Kidney (tissue), 22 donors: ENCODE measurements at places on chromosomes 1 and 21. TPM values are rescaled to one million over a fixed set of nuclear protein-coding genes. Genes with fewer than 3 reads are reported as not detected.

DNA sequence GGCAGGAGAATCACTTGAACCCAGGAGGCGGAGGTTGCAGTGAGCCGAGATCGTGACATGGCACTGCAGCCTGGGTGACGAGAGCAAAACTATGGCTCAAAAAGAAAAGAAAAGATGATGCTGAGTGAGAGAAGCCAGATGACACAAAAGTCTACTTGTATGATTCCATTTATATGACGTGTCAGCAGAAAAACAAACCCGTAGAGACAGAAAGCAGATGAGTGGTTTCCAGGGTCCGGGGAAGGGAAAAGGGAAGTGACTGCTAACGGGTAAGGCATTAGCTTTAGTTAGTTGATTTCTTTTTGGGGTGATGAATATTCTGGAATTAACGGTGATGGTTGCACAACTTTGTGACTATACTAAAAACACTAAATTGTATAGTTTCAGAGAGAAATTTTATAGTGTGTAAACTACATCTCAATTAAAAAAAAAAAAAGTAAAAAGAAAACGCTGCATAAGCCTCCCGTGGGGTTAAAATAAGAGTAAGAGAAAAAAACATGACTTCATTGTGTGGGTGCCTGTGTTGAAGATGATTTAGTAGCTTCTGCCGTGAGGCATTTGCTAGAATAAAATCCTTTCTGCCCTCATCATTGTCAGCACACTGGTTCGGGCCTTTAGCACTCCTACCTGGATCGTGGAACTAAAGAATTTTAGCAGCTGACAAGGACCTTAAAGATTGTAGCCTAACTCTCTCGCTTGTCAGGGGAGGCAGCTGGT is 24.7 kb upstream of the ATP5PO start:
- H3K27ac ChIP-seq, result no peak overlapping the region
- no peaks in the 10 kb centered on the region for H3K27me3 ChIP-seq
- no peaks in the 10 kb centered on the region for H3K4me1 ChIP-seq
- H3K4me3 ChIP-seq, result no peak overlapping the region
- no peak for DNase-seq

Gene SHE
- 18.1 TPM for total RNA-seq

GRCh38 chr1:42479621-42480020 is 16.5 kb downstream of the CCDC30 start:
- no peak for DNase-seq
- H3K4me3 ChIP-seq, result no peak overlapping the region
- H3K36me3 ChIP-seq, result no peaks in the 10 kb centered on the region
- no peak overlapping the region for H3K27ac ChIP-seq

DNA sequence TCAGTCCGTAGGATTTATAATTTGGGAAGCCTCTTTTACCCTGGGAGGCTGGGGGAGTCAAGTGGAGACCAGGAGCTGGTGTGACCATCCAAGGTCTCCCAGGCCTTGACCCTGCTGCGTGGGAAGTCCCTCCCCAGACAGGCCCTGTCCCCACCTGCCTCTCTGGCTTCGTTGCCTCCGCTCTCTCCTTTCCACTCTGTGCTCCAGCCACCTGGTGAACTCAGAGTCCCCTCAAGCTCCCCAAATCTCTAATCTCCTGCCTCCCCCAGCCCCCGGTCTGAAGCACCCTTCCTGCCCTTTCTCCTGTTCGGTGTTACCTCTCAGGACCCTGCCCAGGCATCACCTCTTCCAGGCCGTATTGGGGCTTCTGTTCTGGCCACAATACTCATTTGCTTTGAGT is 27.9 kb downstream of the CDCP2 start:
- DNase-seq, result no peak
- H3K4me1 ChIP-seq, result peaks cover 10% of the 10 kb centered on the region
- H3K27me3 ChIP-seq, result no peaks in the 10 kb centered on the region
- no peaks in the 10 kb centered on the region for H3K36me3 ChIP-seq
- no peak overlapping the region for H3K27ac ChIP-seq

Gene CFAP298
- total RNA-seq, result 46.9 TPM

Gene CSF3R
- total RNA-seq, result 13.3 TPM

DNA sequence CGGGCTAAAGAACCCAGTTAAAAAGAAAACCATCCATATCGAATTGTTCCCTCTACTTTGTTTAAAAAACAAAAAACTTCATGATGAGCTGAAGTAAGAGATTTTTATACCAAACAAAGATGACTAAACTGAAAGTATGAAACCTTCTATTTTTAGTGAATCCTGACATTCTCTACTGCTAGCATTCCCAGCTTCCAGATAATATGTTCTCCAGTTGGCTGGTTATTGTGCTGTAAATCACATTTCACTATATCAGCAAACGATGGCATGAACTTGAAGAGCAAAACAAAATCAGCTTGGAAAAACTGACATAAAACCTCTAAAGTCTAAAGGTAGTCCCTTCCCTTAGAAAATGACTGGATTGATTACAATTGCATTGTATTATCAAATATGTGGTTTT is 68.1 kb upstream of the APP start:
- no peaks in the 10 kb centered on the region for H3K27me3 ChIP-seq
- H3K27ac ChIP-seq, result no peak overlapping the region
- no peak overlapping the region for H3K4me3 ChIP-seq
- no peaks in the 10 kb centered on the region for H3K36me3 ChIP-seq

DNA sequence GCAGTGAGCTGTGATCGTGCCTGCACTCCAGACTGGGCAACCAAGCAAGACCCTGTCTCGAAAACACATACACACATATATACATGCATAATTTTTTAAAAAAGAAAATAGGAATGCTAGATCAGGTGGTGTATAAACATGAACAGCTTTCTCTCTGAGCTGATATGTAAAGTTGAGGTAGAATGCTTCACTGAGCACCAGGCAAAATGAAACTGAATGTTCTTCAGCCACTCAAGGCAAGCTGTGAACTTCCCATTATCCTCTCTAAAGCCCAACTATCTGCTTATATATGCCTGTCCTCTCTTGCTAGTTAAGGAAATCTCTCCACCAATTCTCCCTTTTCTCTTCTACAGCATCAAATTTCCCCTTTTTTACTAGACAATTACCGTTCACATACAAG is 93.0 kb downstream of the NUF2 start:
- no peaks in the 10 kb centered on the region for H3K4me1 ChIP-seq
- no peaks in the 10 kb centered on the region for H3K36me3 ChIP-seq
- H3K27me3 ChIP-seq, result no peaks in the 10 kb centered on the region
- no peak for DNase-seq
- no peak overlapping the region for H3K27ac ChIP-seq
- H3K4me3 ChIP-seq, result no peak overlapping the region

GRCh38 chr1:91428182-91428798 is 23.7 kb upstream of the HFM1 start:
- H3K27me3 ChIP-seq, result no peaks in the 10 kb centered on the region
- H3K4me1 ChIP-seq, result no peaks in the 10 kb centered on the region
- no peak overlapping the region for H3K27ac ChIP-seq
- no peaks in the 10 kb centered on the region for H3K36me3 ChIP-seq
- no peak overlapping the region for H3K4me3 ChIP-seq

- DNase-seq, result no peak
- no peaks in the 10 kb centered on the region for H3K36me3 ChIP-seq
- H3K27me3 ChIP-seq, result no peaks in the 10 kb centered on the region
- H3K4me3 ChIP-seq, result no peak overlapping the region
Measured at GRCh38 chr21:26652854-26653253, 79.8 kb upstream of the CYYR1 start.

Gene ADAMTSL4
- total RNA-seq, result 20.0 TPM

Gene KPRP
- total RNA-seq, result not detected

GRCh38 chr1:110746644-110747259 is 72.0 kb upstream of the KCNA3 start:
- H3K36me3 ChIP-seq, result no peaks in the 10 kb centered on the region
- DNase-seq, result peak; percentile 74
- H3K4me1 ChIP-seq, result no peaks in the 10 kb centered on the region

GRCh38 chr1:224804220-224804619 is 125.3 kb upstream of the DNAH14 start:
- no peaks in the 10 kb centered on the region for H3K27me3 ChIP-seq
- H3K4me1 ChIP-seq, result no peaks in the 10 kb centered on the region
- H3K4me3 ChIP-seq, result no peak overlapping the region
- DNase-seq, result no peak

Gene NTMT2
- total RNA-seq, result not detected

Gene KCNH1
- 0.54 TPM for total RNA-seq

Gene PHLDA3
- 25.6 TPM for total RNA-seq

- no peak overlapping the region for H3K4me3 ChIP-seq
- no peak overlapping the region for H3K27ac ChIP-seq
- H3K36me3 ChIP-seq, result no peaks in the 10 kb centered on the region
Measured at GRCh38 chr1:16189003-16189402, 23.4 kb downstream of the ARHGEF19 start.

- H3K27me3 ChIP-seq, result peaks cover 7% of the 10 kb centered on the region
- no peak within 1 kb of the TSS for H3K4me3 ChIP-seq
- peak; percentile 62 for DNase-seq
- no peak within 1 kb of the TSS for H3K27ac ChIP-seq
Measured at GRCh38 chr1:9651565-9652378, at the start of gene PIK3CD. Gene PIK3CD, plus strand, starts transcription at chr1:9651731. Its CDS starts 58,725 bp downstream, at chr1:9710456.

DNA sequence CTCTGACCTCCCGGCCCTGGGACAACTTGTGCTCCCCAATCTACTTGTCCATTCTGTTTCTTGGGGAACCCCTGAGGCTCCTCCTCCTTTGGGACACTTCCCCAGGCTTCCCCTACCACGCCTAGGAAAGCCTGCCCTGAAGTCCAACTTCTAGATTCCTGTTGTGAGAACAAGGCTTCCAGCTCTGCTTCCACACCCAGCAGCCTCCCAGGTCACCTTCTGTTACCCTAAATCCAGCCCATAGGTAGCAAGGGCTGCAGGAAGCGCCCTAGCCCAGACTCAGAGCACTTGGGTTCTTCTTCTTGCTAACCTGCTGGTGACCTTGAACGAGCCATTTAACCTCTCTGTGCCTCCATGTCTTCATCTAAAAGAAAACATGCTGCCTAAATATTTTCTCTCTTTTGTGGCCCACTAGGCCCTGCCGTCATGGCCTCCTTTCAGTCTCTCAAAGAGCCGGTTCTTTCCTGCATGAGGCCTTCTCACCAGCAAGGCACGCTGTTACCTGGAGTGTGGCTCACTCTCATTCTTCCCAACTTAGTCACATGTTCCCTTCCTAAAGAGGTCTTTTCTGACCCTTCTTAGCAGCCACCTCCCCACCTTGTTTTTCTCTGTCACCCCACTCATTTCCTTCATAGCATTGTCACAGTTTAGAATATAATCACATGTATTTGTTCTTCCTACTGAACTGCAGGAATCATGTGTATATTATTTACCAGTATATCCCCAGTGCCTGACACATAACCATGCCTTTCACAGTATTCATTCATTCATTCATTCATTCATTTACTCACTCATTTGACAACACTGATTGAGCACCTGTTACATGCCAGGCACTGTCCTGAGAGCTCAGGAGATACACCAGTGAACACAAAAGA is 1.4 kb downstream of the CAPN2 start:
- DNase-seq, result no peak
- H3K27ac ChIP-seq, result peak overlapping the region; percentile 94
- H3K27me3 ChIP-seq, result no peaks in the 10 kb centered on the region
- H3K36me3 ChIP-seq, result peaks cover 7% of the 10 kb centered on the region
- peak overlapping the region; percentile 77 for H3K4me3 ChIP-seq

Gene CFHR2
- not detected for total RNA-seq

Gene ARHGAP30
- 21.6 TPM for total RNA-seq

GRCh38 chr1:32464716-32465577 is at the start of gene ZBTB8B:
Gene ZBTB8B, plus strand, starts transcription at chr1:32465072. Its CDS starts 5,553 bp downstream, at chr1:32470625.
- no peaks in the 10 kb centered on the region for H3K36me3 ChIP-seq
- H3K4me3 ChIP-seq, result peak within 1 kb of the TSS; percentile 44
- H3K4me1 ChIP-seq, result peaks cover 7% of the 10 kb centered on the region
- no peaks in the 10 kb centered on the region for H3K27me3 ChIP-seq

DNA sequence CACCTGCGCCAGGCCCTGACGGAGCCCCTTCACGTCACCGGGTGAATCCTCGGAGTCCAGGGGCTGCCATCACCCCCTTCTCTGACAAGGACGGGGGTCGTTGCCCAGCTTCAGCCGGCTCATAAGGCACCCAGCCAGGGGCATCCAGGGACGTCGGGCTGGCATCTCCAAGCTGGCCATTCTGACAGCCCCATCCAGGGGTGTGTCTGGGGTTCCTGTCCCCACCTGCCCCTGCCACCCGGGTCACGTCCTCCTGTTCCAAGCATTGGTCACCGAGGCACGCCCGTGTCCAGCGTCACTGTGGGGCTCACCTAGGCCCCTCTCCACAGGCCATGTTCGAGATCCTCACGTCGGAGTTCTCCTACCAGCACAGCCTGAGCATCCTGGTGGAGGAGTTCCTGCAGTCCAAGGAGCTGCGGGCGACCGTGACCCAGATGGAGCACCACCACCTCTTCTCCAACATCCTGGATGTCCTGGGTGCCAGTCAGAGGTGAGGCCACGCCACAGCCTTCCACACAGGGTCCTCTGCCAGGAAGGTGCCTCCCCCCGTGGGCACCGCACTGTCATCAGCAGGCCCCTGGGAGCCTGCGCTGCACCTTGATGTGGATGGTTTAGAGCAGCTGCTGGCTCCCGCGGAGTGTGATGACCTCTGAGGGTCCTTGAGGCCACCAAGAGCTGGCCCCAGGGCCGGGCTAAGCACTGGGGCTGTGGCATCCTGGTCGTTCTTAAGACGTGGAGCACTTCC is 14.8 kb downstream of the ARHGEF16 start:
- no peak overlapping the region for H3K4me3 ChIP-seq
- H3K4me1 ChIP-seq, result no peaks in the 10 kb centered on the region
- DNase-seq, result peak; percentile 37
- no peaks in the 10 kb centered on the region for H3K27me3 ChIP-seq
- H3K36me3 ChIP-seq, result peaks cover 4% of the 10 kb centered on the region

DNA sequence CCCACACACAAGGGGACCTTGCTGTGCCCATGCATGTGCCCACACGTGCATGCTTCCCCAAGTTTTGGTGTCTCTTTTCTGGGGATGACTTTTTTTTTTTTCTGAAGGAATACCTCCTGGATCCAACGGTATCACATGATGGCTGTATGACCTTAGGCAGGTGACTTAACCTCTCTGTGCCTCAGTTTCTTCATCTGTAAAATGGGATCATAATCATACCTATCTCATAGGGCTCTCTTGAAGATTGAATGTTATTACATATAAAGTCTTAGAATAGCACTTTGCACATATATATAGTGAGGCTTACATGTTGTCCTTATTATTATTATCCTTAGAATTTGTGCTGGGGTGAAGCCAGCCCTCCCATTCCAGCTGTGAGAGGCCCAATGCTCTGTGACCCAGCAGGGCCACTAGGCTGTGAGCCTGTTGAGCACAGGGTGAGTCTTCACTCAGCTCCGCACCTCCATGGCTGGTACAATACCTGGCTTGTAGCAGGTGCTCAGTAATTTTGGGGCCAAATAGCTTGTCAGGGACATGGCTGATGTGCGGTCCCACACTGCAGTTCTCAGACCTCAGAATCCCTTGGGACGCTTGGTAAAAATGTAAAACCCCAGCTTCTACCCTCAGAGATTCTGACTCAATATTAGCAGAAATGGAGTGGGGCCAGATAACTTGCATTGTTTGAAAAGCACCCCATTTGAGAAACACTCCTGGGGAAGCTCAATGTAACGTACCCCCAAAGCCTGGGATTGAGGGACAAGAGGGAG is 20.6 kb downstream of the STUM start:
- no peaks in the 10 kb centered on the region for H3K27me3 ChIP-seq
- H3K36me3 ChIP-seq, result no peaks in the 10 kb centered on the region
- no peak overlapping the region for H3K27ac ChIP-seq
- DNase-seq, result no peak
- no peak overlapping the region for H3K4me3 ChIP-seq
- no peaks in the 10 kb centered on the region for H3K4me1 ChIP-seq
